ENCODE measurements at places on chromosomes 1 and 21.

- no peak for DNase-seq
These were observed 683 bp upstream of the ZNF436 start for GRCh38 chr1:23370330-23370708.

DNA sequence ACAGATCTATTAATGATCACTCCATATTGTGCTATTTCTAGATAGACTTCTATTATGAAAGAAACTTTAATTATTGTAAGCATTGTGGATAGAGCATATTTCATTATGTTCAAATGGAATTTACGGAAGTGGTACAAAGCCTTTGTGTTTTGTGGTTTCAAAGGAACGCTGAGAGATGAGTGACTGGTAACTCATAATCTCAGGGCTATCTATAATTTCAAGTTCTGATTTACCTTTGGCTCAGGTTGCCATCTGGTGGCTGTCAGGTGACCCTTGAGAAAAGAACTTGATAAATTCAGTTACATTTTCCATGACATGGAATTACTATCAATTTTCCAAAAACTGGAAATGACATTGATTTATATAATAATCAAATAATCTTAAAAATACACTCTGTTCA lies 12.2 kb downstream of the NTNG1 start:
- DNase-seq, result no peak

DNA sequence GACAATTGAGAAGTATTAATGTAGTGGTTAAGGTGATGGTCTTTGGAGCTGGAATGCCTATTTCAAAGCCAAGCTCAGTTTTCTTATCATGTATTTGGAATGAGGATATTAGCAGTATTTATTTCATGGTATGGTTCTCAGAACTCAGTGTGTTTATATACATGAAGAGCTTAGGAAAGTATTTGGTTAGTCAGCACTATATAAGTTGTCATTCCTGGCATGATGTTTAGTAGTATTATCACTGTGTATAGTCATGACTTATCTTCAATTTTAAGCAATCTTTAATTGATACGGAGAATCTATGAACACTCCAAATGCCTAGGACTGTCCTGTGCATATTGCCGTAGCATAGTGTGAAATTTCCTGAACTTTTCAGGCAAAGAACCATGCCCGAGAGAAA lies 501.9 kb upstream of the USP24 start:
- DNase-seq, result no peak

- no peak for DNase-seq
These were observed 56.9 kb upstream of the NRIP1 start for GRCh38 chr21:15121655-15122120.

DNA sequence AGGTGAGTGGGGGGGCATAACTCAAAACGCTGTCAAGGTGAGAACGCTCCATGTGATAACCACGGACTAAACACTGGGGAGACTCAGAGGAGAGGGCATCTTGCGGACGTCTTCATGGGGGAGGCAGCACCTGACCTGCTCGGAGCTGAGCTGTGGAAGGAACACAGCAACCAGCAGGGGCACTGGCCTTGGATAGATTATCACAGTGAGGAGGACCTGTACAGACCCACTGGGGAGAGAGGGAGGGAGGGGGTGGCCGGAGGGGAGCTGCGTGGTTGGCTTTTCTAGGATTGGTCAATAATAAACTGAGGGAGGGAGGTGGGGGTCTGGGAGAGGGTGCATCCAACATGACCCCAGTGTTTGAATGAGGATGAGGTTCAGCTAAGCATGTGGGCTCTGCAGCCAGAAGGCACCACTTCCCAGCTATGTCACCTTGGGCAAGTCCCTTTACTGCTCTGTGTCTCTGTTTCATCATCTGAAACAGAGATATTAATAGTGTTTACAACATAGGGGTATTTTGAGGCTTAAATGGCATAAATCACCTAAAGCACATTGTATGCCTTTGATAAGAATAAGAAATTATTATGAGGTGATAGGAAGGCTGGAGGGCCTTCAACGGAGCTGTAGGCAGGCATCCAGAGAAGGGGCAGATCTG lies 123.3 kb downstream of the GRIK3 start:
- no peak for DNase-seq

- no peak for DNase-seq
These were observed 191.7 kb upstream of the NFIA start for GRCh38 chr1:60890664-60891063.

DNA sequence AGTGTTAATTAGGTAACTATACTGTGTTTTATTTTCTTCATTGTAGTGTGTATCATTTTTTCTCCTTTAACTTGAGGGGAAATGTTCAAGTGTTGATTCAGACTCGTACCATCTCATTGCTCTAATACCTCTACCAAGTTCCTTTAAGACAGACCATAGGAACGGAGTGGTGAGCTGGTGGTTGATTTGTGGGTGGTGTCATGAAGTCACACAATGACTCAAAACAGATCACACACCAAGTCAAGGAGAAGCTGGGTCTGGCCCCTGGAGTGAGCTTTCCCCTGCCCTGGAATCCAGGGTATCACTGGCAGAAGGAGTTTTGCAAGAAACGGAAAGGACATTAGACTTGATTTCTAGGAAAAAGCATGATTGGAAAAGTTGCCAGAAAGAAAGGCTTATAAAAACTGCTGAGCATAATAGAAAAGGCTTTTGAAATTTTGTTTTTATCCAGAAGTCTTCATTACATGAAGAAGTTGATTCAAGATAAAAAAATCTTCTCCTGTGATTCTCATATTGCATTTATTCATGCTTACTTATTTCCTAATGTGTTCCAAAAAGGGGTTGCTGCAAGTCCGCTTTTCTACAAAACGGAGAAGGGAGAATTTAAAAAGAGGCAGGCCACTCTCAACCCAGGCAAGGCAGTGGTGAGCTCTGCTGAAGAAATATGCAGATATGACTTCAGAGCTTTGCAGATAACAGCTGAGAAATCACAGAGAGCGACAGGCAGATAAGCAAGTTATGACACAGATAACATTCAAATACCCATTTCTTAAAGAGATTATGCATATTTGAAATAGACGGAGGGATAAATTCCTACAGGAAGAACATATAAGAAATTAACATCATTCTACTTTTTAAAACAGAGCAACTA lies 79.7 kb downstream of the TBX19 start:
- no peak for DNase-seq

- no peak for DNase-seq
These were observed 351.9 kb downstream of the ADGRL2 start for GRCh38 chr1:82152356-82153271.

- no peak for DNase-seq
These were observed 1.6 kb downstream of the E2F2 start for GRCh38 chr1:23529146-23530086.

GRCh38 chr1:157141212-157141855 lies 3.1 kb upstream of the ETV3 start:
- DNase-seq, result no peak

DNA sequence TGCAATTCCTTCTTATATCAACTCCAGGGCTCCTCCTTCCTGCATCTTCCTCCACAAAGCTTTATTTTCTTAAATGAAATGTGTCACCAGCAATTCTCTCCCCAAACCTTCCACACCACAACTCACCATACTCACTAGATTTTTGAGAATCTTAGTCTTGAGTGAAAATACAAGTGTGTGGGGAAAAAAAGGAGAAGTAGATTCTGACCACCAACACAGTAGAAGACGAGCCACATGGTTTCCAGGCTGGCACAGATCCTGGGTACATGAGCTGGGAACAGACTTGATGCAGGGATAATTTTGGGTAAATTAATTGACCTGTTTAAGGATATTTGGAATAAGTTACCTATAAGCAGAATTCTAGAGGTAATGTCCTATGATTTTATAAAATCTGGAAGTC lies 72.8 kb upstream of the KCNJ15 start:
- no peak for DNase-seq

DNA sequence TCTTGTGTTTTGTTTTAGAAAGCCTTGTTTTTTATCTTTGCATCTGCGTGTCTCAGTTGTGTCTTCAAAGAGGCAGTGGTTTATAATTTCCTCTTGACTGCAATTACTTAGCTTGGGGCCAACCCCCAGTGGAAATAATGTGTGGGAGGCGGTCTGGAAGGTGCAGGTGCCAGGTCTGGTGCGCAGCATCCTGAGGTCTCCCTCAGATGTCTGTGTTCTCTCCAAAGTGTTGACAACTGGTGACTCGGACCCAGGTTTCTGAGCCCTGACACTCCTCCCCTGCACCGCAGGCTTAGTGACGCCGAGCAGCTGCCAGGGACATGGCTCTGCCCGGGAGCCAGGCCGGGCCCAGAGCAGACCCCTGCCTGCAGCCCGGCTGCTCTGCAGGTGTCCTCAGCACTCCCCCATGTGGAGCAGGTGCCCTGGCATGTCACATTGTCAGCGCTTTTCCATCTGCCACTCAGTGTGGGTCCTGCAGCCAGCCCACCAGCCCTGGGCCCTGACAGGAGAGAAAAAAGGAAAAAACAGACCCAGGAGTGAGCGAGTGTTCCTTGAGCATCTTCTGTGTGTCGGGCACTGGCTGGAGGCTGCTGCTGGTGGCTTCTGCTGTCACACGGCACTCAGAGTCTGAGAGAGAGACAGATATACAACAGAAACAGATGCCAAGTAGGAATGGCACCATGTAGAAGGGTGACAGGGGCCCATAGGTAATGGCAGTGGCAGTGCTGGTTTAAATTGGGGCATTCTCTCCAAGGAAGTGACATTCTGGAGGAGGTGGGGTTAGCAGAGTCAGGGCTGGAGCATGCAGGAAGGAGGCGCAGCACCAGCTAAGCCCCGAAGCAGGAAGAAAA lies 24.8 kb upstream of the SELENON start:
- DNase-seq, result peak; percentile 30

DNA sequence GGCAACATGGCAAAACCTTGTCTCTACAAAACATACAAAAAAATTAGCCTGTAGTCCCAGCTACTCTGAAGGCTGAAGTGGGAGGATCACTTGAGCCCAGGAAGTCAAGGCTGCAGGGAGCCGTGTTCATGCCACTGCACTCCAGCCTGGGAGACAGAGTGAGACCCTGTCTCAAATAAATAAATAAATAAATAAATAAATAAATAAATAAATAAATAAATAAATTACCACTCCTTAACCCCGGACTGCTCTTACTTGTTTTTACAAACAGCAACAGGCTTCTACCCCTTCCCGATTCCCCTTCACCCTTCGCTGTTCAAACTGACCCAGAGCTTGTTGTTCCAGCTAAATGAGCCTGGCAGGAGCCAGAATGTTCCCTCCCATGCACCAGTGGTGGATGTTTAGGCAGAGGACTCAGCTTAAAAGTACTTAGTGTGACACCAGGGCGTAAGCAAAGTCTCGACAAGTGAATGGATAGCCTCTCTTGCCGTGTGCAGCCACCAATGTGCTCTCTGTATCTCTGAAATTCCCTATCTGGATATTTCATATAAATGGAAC lies 21.5 kb upstream of the PADI3 start:
- no peak for DNase-seq
